GM19239 (cell line): ENCODE measurements at places on chromosomes 13 and 19.

GRCh38 chr19:56838909-56839651 is 1.4 kb downstream of the PEG3 start:
- no peak for DNase-seq

- DNase-seq: no peak
These were observed 8.1 kb upstream of the CHST8 start for GRCh38 chr19:33613620-33614000.

GRCh38 chr13:80436571-80437169 is 95.7 kb upstream of the SPRY2 start:
- DNase-seq: no peak

DNA sequence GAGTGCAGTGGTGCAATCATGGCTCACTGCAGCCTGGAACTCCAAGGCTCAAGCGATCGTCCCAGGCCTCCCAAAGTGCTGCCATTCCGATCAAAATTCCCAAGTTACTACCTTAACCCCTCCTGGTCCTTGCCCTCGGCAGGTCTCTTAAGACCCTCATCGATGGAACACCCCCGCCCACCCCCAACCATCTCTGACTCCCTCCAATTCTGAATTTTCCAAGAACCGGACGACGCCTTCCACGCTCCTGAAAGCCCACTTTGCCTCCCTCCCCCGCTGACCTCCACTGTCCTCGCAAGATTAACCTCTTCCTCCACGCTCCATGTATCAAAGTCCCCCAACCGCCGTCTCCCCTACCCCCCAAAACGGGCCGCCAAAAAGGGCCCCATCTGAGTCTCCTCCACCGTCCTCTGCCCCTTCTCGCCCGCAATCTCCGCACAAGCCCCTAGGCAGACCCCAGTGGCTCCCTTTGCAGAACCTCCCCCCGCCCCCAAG is 539 bp downstream of the DAPK3 start:
- DNase-seq: no peak

DNA sequence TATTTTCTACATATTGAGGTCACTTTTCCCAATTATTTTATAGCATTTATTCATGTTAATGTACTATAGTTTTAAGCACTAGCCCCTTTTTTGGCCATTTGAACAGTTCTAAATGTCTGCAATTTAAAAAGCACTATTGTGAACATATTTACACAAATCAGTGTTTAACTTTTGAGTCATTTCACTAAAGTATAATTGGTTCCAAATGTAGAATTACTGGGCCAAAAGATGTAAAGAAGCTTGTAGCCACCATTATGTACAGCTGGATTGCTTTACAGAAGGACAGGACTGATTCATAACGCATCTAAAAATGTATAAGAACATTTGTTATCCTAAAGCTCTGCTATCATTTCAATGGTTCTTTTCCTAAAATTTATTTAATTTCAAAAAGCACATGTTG is 16.6 kb upstream of the ATP12A start:
- no peak for DNase-seq

DNA sequence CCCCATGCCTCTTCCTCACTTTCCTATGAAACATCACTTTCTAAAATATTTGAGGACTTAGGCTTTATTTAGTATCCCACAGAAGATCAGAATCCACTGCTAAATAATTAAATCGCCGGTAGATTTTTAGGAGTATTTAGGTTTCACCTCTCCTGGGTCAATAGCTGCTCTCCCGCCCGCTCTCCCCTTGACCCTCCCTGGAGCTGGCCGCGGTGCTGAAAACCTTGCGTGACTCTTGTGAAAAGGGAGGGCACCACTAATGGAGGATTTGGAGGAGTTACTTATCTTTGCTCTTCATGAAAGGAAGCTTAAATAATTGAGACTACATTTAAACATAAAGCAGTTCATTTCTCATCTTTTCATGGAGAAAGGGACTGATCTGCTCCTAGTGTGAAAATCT is 14.1 kb downstream of the POU4F1 start:
- DNase-seq: no peak

GRCh38 chr13:71661921-71662320 is 205.1 kb downstream of the DACH1 start:
- DNase-seq: no peak

- DNase-seq: no peak
These were observed 1.2 kb downstream of the RNF113B start for GRCh38 chr13:98175823-98176222.

DNA sequence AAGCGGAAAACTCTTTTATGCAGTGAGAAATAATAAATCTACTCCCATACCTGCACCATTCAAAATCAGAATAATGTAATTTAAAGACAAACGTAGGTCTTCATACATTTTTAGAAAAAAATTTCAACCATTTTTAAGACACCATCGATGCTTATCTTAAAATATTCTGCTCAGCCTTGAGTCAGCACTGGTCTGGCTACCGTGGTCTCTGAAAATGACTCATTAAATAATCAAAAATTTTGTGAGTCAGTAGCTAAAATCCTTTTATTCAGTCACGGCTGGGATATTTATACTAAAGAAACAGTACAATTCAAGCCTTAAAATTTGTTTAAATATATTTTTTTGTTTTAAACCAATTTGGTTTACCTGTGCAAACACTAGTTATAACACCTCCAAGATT is 2862.8 kb upstream of the PCDH20 start:
- no peak for DNase-seq

DNA sequence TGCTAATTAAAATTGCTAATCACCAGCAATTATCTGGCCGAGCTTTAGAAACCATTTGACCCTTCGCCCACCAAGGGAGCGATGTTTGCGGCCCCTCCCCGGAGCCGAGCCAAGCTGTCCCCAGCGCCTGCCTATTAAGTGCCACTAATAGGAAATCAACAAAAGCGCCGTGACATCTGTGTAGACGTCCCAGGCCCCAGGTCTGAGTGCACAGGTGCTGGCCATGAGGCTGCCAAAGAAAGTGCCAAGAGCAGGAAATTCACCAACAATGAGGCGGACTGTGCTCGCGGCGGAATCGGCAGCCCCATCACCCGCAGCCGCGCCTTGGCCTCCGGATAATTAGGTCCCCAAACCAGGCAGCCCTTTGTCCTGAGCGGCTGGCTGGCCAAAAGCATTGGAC is 44.5 kb upstream of the SPACA7 start:
- no peak for DNase-seq

GRCh38 chr13:81211713-81212112 is 870.8 kb upstream of the SPRY2 start:
- DNase-seq: no peak

GRCh38 chr19:32200312-32201038 is 144.9 kb upstream of the ZNF507 start:
- DNase-seq: no peak

DNA sequence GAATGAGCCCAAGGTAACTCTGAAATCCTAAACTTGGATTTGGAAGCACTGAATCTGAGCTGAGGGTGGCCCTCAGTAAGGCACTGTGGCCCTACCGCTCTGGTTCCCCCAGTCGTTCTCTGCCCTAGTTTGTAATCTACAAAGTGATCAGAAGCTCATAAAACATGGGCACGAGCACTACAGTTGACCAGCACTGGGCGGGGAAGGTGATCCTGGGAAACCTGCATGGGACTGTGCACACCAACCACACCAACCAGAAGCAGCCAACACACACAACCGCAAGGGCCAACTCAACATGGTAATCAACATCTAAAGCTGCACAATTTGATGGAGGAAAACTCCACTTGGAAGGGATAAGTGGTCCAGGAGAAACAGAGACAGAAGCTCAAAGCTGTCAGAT is 22.9 kb downstream of the SLC7A1 start:
- no peak for DNase-seq

DNA sequence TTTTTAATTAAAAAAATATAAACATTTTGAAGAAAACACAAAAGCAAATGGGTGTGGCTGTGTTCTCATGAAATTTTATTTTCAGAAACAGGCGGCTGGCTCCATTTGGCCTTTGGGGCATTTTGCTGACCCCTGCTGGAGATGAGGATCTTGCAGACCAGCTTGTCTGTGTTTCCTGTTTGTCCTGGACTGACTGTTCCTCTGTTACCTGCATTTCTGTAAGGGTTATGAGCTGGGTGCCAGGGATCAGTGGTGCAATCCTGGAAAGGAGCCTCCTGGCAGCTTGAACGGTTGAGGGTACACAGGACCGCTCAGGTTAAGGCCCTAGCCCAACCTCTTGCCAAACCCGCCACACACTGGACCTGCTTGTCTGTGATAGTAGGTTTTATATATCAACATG is 49.9 kb downstream of the ZNF787 start:
- DNase-seq: no peak

- DNase-seq: no peak
These were observed 515 bp upstream of the ATXN8OS start for GRCh38 chr13:70107125-70107497.

GRCh38 chr19:5356428-5356827 is 15.8 kb upstream of the PTPRS start:
- no peak for DNase-seq

DNA sequence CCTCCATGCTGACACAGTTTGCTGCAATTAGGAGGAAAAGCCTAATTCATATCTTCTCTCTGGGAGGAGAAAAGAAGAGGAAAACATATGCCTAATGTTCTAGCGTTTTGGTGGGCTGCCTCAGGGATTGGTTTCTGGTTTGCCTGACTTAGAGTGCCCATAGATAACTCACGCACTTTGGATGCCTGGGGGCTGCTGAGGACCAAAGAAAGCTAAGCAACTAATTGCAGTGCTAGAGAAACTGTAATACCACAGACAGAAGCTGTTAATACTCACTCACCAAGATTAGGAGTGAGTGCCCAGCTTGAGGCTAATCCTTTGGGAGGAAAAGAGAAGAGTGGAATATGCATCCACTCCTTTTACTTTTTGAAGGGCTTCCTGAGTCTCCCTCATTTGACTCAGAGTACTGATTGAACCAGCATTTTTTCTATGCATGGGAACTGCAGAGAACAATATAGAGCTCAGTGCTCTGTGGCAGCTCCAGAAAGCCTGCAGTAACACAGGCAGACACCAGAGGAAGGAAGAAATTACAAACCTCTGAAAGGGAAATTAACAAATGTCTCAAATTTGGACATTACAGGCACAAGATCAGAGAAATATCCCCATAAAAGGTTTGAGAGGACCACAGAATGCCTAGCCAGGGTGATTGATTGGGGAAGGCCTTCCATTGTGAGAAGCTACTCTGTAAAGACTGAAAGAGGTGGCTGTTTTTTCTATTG is 666.4 kb downstream of the OLFM4 start:
- no peak for DNase-seq

DNA sequence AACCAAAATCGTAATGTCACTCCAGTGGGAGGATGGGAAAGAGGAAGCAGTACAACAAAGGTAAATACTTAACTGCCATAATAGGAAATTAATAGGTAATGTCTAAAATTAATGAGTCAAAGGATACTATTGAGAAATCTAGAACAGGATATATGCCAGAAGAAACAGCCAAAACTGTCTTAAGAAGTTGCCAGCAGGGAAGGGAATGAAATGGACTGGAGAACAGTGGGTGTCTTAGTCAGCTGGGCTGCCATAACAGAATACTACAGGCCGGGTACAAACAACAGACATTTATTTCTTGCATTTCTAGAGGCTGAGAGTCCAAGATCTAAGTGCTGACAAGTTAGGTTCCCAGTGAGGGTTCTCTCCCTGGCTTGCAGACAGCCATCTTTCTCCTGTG is 40.3 kb upstream of the IPO5 start:
- DNase-seq: no peak

DNA sequence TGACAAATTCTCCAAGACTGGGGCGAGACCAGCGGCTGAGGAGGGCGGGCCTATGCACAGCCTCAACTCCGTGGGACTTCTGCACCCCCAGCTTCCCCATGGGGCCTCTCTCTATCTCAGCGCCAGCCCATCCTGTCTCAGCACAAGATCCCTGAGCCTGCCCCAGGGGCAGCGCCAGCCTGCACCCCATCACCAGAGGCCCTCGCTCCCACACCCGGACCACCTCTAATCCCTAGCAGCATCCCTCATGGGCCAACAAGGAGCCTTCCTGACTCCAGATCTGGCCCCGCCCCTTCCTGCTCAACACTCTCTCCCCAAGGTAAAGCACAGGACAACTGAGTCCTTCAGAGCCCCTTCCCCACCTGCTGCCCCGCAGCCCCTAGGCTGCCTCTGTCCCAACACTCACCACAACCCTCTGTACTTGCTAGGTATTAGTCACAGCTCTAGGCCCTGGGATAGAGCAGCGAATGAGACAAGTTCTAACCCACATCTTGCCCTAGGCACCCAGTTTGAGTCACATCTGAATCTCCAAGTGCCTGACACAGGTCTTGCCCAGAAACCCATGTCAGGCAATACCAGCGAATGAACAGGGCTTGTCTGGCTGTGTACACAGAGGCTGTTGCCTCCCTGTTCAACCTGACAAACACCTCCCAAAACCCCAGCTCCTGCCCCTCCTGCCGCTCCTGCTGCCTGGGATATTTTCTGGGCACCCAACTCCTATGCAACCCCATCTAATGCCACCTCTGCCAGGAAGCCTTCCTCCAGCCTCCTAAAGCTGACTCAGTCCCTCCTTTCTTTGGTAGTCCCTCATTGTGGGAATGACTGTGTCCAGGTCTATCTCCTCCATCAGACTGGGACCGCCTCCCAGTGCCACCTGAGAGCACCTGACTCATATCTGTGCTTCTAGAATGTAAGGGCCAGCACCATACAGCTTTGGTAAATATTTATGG is 18.6 kb downstream of the GRIK5 start:
- DNase-seq: no peak

DNA sequence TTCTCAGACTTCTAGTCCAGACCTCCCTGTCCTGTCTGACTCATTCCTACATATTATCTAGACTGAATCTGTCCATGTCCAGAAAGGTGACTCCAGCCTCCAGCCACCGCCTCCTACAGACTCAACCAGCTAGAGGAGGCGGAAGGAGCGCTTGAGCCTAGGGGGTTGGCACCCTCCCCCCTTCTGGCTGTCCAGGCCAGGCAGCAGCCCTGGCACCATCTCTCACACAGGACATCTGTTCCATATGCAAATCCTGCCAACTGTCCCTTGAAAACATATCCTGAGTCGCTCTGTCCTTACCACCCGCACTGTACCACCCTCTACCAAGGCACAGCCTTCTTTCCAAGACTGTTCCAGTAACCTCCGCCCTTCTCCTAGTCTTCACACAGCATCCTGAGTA is 150.7 kb upstream of the WASF3 start:
- no peak for DNase-seq

GRCh38 chr13:48985756-48986155 is 10.0 kb downstream of the FNDC3A start:
- no peak for DNase-seq

DNA sequence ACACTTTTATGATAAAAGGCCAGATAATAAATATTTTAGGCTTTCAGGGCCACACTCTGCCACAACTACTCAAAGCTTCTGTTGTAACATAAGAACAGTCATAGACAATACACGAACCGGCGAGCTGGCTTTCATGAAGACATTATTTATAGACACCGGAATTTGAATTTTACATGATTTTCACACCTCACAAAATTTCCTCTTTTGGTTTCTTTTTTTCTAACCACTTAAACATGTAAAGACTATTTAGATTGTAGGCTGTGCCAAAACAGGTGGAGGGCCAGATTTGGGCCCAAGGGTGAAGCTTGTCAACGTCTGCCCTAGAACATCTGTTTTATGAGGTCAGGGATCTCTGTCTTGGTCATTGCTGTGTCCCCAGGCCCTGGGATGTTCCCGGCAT is 29.7 kb upstream of the FXYD3 start:
- DNase-seq: peak; percentile 44

- DNase-seq: no peak
These were observed 8.4 kb upstream of the CYP2B6 start for GRCh38 chr19:40982594-40983101.
